ENCODE measurements at places on chromosomes 2 and 18.

- no peak for DNase-seq
These were observed 35.7 kb downstream of the THUMPD2 start for GRCh38 chr2:39743269-39743776.

- no peak for DNase-seq
These were observed 65.1 kb downstream of the USP40 start for GRCh38 chr2:233501198-233502076.

GRCh38 chr2:37489536-37489935 lies 145.1 kb downstream of the QPCT start:
- no peak for DNase-seq

- peak; percentile 13 for DNase-seq
These were observed 156.4 kb downstream of the PLCL1 start for GRCh38 chr2:197960786-197961185.

GRCh38 chr18:67582488-67582887 lies 66.0 kb upstream of the DSEL start:
- DNase-seq: no peak

- no peak for DNase-seq
These were observed 27.1 kb downstream of the TRPM8 start for GRCh38 chr2:233944269-233944668.

DNA sequence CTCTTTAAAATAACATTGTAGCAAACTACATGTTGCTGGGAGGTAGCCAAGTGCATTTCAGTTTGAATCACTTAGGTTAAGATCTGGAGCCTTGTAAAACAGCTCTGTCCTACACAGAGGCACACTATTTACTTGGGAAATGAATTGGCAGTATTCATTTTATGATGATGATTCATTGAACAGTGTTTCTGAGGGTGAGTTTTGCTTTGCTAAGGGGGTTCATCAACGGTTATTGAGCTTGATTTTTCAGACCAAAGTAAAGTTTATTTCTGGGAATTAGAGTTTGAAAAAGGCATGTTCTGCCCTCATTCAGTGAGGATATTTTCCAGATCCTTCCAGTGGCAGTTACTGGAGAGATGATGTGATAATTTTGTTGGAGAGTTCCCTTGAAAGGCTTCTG lies 55.6 kb downstream of the CCDC85A start:
- peak; percentile 47 for DNase-seq

DNA sequence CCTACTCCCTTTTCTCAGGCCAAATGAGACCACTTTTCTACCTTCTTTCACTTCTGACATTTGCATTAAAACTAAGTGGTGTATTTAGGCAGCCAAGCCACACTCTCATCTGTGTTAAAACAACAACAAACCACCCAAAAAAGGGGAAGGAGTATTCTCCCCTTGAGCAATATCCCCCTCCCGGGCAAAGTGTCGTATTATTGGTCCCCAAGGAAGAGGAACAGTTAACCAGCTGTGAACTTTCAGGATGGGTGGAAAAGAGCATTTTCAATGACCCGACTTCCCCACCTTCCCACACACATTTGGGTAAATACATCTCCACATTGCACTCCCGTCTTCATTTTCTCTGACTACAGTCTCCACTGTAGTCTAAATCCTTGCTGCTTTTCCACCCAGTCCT lies 44.3 kb downstream of the FEZ2 start:
- DNase-seq: no peak

DNA sequence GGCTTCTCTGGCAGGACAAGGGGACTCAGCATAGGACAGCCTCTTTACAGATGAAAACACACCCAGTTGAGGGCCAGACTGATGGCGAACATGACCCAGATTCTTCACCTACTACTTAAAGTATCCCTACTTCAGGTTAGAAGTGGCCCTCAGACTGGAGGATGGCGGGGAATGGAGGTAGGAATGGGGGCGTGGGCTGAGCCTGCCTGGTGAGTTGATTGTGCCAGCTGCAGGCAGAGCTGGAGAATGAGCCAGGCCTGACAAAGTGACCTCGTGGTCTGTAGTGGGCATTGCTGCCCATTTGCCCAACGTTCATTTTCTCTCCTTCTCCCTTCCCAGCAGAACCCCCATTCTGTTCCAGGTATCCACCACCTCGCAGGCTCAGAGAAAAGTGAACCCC lies 186.1 kb downstream of the KLHL29 start:
- DNase-seq: no peak

DNA sequence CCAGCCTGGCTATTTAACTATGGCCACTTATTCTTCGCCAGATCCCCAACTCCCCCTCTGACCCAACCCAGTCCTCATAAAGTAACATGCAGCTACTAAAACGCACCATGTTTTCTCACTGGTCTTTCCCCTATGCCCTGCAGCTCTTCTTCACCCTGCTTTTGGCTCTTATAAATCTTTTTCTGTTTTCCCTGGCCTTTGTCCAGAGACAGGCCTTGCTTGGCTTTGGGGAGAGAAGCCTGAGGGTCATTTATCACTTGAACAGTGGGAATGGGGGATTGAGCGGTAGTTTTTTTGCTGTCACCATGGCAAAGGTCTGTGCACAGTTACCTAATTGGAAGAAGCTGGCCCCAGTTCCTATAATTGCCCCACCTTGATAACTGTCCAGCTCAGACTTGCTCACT lies 202.9 kb upstream of the NT5C1B start:
- peak; percentile 10 for DNase-seq

- no peak for DNase-seq
These were observed 167.7 kb downstream of the TMEM247 start for GRCh38 chr2:46647041-46647440.

DNA sequence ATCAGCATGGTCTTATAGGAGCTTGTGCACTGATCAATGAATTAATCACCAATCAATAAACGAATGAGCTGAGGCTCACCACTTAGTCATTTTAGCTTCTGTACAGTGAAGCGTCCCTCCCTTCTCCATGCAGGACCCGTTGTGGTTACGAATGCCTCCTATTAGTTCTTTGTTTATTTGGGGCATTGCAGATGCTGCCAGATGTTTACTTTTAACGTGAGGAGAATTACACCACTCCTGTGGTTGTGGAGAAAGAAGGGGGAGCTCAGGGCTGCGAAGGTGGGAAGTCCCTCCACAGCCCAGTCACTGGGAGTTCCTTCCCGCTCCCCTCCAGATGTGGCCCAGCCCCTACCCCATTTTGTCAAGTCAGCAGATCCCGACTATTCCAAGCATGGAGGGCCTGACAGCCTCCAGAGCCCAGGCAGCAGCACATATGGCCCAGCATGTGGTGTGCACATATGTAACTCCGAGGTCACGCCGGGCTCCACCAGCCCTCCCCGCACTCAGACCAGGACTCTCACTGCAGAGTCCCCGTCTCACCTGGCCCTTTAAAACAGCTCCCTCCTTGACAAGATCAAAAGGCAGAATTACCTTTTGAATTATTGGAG lies 20.9 kb downstream of the PKDCC start:
- no peak for DNase-seq

DNA sequence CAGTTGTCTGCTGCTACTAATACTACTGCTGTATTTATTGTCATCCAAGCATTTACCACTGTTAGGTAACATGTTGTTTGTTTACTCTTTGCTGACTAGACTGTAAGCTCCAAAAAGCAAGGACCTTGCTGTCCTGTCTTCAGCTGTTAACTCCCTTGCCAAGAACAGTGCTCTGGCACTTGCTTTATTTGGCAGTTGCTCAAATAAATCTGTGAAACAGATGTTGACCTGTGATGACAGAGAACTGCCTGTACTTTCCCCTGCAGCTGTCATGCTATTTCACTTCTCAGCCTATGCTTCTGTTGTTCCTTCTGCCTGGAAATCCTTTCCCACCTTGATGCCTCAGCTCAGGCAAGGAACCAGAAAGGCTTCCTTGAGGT lies 181.2 kb downstream of the ATAD2B start:
- peak; percentile 77 for DNase-seq

DNA sequence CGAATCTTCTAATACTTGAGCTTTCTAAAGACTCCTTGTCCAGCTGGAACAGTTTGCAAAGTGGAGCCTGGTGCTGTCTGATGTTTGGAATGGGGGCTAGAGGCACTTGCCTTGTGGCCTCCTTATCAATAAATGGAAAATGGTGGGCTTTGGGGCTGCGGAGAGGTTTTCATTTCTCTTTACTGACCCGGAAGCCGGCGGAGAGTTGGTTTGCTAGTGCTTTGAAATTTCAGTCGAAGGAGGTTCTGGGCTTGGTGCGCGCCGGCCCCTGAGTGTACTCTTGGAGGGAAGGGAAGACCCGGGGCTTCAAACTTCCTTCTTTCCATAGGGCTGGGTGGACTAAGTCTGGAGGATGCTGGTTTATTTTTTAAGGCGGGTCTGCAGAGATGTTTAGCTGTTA lies 714 bp downstream of the RPIA start:
- no peak for DNase-seq

Data from NCI-H446 treated with DMSO at 0.1 percent for 48 hours (cell line).